ENCODE measurements at places on chromosomes 2 and 18.

DNA sequence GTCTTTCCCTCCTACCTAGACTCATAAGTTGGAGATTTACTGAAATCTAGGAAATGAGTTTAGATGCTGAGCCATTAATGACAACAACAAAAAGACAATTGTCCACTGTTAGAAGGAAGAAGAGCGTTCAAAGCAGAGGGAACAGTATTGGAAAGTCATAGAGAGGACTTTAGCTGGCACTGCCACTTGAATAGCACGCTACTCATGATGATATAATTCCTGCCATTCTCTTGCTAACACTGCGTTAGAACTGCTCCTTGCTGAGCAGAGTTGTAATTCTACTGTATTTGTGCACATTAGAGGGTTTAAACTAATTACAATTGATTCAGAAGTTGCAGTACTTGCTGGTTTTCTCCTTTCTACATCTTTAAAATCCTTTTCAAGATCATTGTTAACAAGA is 9.0 kb upstream of the AFTPH start:
- no peak for DNase-seq

DNA sequence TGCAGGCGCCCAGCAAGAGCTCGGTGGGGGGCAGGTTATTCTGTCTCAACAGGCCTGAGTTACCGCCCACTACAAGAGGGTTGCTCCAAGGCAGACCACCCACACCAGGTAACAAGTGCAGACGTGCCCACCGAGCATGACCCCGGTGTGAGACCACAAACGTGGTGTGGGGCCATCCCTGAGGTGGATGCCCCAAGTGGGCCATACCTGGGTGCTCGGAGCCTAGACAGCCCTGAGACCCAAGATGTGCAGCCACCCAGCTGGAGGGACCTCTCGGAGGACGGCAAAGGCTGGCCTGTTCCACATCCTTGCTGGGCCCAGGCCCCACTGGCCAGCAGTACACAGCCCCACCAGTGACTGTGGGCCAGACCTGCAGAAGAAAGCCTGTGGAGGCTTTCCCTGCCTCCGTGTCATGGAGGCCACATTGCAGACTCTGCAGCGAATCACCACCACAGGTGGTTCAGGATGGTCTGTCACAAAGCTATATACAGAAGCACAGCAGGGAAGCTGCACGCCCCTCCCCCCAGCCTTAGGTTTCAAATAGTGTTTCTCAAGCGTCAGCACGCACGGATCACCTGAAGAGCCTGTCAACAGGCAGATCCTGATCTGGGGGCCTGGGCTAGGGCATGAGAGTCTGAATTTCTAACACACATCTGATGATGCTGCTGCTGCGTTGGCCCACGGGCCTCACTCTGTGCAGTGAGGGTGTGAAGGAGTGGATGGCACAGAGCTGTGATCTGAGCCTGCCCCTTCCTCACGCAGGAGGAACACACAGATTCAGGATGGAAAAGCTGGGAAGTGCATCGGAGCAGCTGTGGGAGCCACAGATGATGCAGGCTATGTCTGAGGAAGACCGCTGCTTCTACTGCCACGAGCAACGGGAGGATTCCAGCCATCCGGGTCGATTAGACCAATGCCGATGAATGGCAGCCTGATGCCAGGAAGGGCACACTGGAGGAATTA is 96.8 kb downstream of the UXS1 start:
- no peak for DNase-seq

DNA sequence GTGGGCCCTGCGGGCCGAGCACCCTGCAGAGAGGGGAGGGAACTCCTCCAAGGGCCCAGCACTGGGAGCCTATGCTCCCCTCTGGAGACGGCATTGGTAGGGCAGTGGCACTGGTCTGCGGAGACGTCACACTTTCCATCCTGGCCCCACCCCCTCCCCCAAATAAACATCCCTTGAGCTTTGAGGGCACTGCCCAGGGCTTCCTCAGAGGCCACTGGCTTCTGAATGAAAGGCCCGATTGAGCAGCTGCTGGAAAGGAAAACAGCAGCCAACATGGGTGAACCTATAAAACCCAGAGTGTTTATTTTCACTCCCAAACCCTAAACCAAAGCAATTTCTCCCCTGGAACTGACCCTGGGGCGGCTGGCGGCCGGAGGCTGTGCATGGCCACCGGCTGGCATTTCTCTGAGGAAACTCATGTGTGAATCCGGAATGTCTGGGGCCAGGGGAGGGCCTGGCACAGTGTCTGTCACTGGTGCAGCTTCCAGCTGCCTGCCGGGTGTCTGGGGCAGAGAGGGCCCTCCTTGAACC is 138.9 kb downstream of the DYSF start:
- DNase-seq: no peak

DNA sequence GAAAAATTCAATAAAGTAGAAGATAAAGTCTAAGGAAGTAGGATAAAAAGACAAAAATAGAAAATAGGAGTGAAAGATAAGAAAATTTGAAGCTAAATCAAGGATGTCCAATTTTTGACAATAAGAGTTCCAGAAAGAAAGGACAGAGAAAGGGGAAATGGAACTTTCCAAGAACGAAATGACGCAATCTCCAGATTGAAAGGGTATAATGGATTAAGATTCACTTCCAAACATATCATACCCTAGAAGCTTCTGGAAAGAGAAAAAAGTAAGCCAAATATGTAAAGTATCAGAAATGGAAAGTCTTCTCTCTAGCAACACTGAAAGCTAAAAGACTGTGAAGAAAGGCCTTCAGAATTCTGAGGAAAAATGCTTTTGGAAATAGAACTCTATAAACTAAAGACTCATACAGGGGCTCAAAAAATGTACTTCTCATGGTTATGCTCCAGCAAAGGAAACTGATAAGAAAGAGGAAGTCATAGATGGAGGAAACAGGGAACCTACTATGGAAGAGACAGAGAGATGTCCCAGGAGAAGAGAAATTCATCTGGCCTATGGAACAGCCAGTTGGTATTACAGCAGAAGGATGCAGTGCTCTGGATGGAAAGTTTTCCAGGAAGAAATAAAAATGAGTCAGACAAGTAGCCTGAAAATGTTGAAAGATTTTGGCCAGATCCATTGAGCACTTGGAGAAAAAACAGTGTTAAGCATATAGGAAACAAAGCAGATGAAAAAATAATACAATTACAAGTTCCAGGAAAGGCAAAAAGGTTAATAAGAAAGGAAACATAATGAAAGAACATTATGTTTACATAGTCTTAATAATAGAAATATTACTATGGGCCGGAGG is 20.1 kb downstream of the CASP8 start:
- no peak for DNase-seq

- DNase-seq: no peak
Observed at GRCh38 chr2:224764565-224765236, 48.5 kb upstream of the CCDC195 start.

DNA sequence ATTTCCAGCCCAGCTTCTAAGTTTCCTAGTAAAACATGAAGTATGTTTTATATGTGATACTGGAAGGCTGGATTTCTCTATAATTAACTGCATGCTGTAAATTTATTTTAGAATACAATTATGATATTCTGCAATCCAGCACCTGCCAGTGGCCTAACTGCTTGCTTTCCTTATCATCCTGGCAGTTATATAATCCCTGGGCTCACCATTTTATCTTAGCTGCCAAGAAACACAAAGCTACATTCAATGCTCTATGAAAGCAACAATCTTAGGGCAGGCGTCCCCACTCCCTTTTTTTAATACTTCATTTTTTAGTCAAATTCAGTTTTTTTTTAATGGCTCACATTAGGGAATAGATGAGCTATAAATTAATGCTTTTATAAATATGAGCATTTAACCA is 38.4 kb upstream of the UBXN4 start:
- DNase-seq: no peak

GRCh38 chr2:37156857-37157714 is at the start of gene EIF2AK2:
Gene EIF2AK2, minus strand, starts transcription at chr2:37156980. Its CDS starts 9,174 bp downstream, at chr2:37147806.
- peak; percentile 87 for DNase-seq

DNA sequence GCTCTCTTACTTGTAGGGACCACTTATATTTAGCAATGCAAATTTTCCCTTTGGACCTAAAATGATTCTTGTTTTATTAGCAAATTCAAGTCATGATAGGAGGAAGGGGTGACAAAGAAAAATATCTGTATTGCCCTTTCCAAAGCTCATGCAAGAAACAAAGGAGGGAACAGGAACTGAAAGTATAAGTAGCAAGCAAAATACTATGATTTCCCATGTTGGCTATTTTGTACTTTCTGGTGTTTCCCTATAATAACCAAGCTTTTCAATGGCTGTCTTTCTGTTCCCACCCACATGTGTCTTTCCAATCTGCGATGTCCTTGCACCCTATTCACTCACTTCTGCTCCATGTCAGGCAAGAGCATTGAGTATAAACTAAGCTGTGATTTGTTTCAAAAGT is 279.7 kb downstream of the RNF144A start:
- no peak for DNase-seq

DNA sequence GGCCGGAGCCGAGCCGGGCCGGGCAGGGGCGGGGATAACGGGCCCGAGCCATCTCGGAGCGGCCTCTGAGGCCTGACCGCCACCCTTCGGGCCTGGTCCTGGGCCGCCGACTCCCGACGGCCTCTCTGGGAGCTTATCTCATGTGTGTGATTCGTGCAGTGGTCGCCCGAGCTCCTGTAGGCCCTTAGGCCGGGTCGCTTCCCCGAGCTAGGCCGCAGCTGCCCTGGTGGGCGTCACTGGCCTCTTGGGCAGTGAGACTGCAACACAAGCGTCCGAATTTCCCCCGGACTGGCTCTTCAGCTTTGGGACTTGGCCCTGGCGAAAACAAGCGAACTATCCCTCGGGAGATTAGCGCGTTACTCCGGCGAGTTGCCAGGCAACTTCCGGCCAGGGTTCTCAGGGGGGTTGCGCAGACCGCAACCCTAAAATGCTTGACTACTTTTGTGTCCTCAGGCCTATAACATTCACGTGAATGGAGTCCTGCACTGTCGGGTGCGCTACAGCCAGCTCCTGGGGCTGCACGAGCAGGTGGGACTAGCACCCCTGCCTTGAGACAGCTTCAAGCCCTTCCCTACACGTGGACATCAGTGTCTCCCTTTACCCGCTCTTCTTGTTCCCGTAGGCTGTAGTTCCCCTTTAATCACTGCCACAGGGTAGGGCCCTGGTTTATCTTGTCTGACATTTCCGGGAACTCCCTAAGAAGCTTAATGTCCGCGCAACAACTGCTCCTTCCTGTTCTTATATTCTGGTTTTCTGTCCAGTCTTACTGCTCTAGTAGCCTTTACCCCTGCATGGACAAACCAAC is 602 bp downstream of the SNX17 start:
- peak; percentile 71 for DNase-seq

Measured in epithelial cell of esophagus (primary cell).